ENCODE measurements at places on chromosomes 7 and 10. TPM values are rescaled to one million over a fixed set of nuclear protein-coding genes. Genes with fewer than 3 reads are reported as not detected.

Gene PPP1R17
- not detected for total RNA-seq

Gene NFKB2
- total RNA-seq: 17.5 TPM

Gene ADAM22
- total RNA-seq: 0.12 TPM

Gene PLCE1
- 6.0 TPM for total RNA-seq

Gene SLIT1
- not detected for total RNA-seq

Gene HECW1
- total RNA-seq: 0.35 TPM

Gene HOXA1
- total RNA-seq: 3.3 TPM

Gene EGR2
- total RNA-seq: 5.1 TPM

Gene SPDYE11
- not detected for total RNA-seq

Gene TLL2
- total RNA-seq: not detected

Gene MRPL32
- total RNA-seq: 62.0 TPM

Gene HDAC9
- 2.4 TPM for total RNA-seq

Gene HOXA2
- 6.4 TPM for total RNA-seq

Gene AKR1C3
- total RNA-seq: 12.3 TPM

Gene FOXI2
- not detected for total RNA-seq

Gene LMTK2
- total RNA-seq: 4.6 TPM

Gene CFAP69
- total RNA-seq: 0.17 TPM

Gene ASB15
- total RNA-seq: not detected

Gene ARID5B
- 57.3 TPM for total RNA-seq

Gene TMEM270
- total RNA-seq: not detected

Gene NEUROG3
- total RNA-seq: not detected

Gene WIPF3
- not detected for total RNA-seq

Gene ACBD7
- 0.47 TPM for total RNA-seq

Gene TUBAL3
- not detected for total RNA-seq

Gene KNDC1
- 0.51 TPM for total RNA-seq

Gene FEZF1
- not detected for total RNA-seq

Gene VGF
- not detected for total RNA-seq

Gene VIPR2
- not detected for total RNA-seq

Gene RNF148
- 0.43 TPM for total RNA-seq

Gene STEAP2
- 2.9 TPM for total RNA-seq

Gene VENTX
- total RNA-seq: not detected

Gene LIPF
- total RNA-seq: not detected

Gene WEE2
- not detected for total RNA-seq

Gene LIPM
- total RNA-seq: not detected

Gene AGAP9
- 2.1 TPM for total RNA-seq

Gene MICALL2
- 18.3 TPM for total RNA-seq

Gene IDI1
- total RNA-seq: 109 TPM

Gene CALML5
- not detected for total RNA-seq
